ENCODE measurements at places on chromosomes 2 and 18. TPM values are rescaled to one million over a fixed set of nuclear protein-coding genes. Genes with fewer than 3 reads are reported as not detected.
A peak's percentile ranks its signal among the peaks of the same experiment; 100 is the strongest.

DNA sequence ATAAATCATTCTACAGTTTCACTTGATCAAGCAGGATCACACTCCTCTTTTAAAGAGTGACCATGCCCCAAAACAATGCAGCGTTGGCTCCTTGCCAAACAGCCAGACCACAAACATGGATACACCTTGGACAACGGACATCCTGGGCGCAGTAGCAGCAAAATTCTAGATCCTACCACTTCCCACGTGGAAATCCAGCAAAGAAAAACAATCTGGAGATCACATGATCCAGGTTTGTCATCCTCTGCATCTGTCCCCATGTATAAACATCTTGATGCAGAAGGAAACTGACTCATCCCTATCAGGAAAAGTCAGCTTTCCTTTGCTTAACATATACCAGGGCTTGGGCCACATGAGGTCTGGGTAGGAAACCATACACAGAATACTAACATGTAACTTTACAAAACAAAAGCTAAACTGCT, 53.1 kb downstream of the ZNF521 start:
- H3K4me3 ChIP-seq: no peak overlapping the region
- peaks cover 1% of the 10 kb centered on the region for H3K27me3 ChIP-seq
- no peak overlapping the region for H3K27ac ChIP-seq
- no peaks in the 10 kb centered on the region for H3K36me3 ChIP-seq

DNA sequence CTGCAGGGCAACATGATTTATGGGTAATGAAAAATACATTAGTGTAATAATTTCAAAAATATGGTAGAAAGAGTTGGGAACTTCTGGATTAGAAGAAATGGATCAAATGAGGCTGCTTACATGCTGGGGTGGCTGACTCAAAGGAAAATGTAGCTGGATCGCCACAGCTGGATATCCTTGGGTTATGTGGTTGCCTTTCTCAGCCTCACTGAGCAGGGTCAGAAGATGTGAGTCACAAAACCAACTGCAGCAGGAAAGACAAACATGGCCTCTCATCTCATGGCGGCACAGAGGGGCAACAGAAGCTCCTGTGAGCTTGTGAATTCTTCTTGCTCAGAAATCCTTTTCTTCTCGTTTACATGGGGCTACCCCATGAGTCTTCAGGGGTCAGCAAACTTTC, 317.1 kb upstream of the SPRED2 start:
- no peaks in the 10 kb centered on the region for H3K27me3 ChIP-seq
- H3K4me3 ChIP-seq: no peak overlapping the region
- H3K4me1 ChIP-seq: no peaks in the 10 kb centered on the region
- H3K36me3 ChIP-seq: no peaks in the 10 kb centered on the region

GRCh38 chr2:237020090-237020489, 65.6 kb upstream of the COPS8 start:
- H3K27ac ChIP-seq: no peak overlapping the region
- no peak for DNase-seq
- H3K36me3 ChIP-seq: no peaks in the 10 kb centered on the region
- H3K4me3 ChIP-seq: no peak overlapping the region

Gene GAL3ST2
- 0.93 TPM for total RNA-seq

- peak overlapping the region; percentile 93 for H3K27ac ChIP-seq
- DNase-seq: no peak
- H3K4me1 ChIP-seq: peaks cover 36% of the 10 kb centered on the region
- no peaks in the 10 kb centered on the region for H3K27me3 ChIP-seq
- peaks cover 5% of the 10 kb centered on the region for H3K36me3 ChIP-seq
- H3K4me3 ChIP-seq: peak overlapping the region; percentile 93
These were observed 1.3 kb downstream of the USP34 start for GRCh38 chr2:61469424-61470121.

- no peak overlapping the region for H3K4me3 ChIP-seq
- no peaks in the 10 kb centered on the region for H3K4me1 ChIP-seq
- DNase-seq: no peak
- no peak overlapping the region for H3K27ac ChIP-seq
These were observed 103.8 kb downstream of the TRIM43 start for GRCh38 chr2:95695613-95696012.

GRCh38 chr2:53827398-53828175, 32.2 kb downstream of the GPR75 start:
- H3K27me3 ChIP-seq: no peaks in the 10 kb centered on the region
- no peaks in the 10 kb centered on the region for H3K4me1 ChIP-seq

Gene FAM237A
- not detected for total RNA-seq

Gene RMDN2
- 2.1 TPM for total RNA-seq

DNA sequence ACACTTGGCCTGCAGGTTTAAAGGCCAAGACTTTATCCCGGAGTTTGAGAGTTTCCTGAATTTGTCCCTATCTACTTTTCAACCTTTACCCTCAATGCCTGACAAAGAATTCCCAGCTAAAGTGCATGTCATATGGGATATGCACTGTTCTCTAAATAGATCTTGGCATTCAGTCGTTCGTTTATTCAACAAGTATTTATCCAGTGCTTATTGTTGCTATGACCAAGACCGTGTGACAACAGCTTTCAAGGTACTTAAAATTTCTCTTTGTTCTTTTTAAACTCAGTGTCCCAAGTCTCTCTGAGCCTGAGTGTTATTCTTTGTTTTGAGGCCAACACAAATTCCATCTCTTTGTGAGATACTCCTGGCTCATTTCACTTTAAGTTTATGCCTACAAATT, 133.4 kb downstream of the RGPD3 start:
- peaks cover 3% of the 10 kb centered on the region for H3K4me1 ChIP-seq
- H3K27me3 ChIP-seq: peaks cover 2% of the 10 kb centered on the region
- no peaks in the 10 kb centered on the region for H3K36me3 ChIP-seq
- no peak for DNase-seq
- H3K4me3 ChIP-seq: no peak overlapping the region

Gene APOB
- total RNA-seq: not detected

- no peak overlapping the region for H3K4me3 ChIP-seq
- H3K27me3 ChIP-seq: no peaks in the 10 kb centered on the region
These were observed 30.9 kb downstream of the MREG start for GRCh38 chr2:215982465-215982875.

Gene SLC23A3
- 2.3 TPM for total RNA-seq

DNA sequence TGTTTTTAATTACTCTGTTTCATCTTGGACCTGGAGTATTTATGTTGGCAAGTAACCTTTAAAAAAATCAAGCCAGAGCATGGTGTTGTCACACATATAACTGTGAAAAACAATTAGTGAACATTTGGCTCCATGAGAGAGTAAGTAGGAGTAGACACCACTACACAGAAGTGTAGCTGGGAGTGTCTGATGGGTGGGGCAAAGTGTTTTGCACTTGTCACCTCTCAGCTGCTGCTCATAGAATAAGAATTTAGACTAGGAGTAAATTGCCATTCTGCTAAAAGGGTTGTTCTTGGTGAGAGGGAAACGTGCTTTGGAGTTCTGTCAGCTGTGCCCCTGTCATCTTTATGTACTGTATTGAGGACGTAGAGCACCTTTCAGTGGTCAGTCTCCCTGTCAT, 114.5 kb downstream of the TTC27 start:
- H3K27ac ChIP-seq: no peak overlapping the region
- no peak overlapping the region for H3K4me3 ChIP-seq
- peaks cover 47% of the 10 kb centered on the region for H3K36me3 ChIP-seq
- no peaks in the 10 kb centered on the region for H3K27me3 ChIP-seq
- no peak for DNase-seq

DNA sequence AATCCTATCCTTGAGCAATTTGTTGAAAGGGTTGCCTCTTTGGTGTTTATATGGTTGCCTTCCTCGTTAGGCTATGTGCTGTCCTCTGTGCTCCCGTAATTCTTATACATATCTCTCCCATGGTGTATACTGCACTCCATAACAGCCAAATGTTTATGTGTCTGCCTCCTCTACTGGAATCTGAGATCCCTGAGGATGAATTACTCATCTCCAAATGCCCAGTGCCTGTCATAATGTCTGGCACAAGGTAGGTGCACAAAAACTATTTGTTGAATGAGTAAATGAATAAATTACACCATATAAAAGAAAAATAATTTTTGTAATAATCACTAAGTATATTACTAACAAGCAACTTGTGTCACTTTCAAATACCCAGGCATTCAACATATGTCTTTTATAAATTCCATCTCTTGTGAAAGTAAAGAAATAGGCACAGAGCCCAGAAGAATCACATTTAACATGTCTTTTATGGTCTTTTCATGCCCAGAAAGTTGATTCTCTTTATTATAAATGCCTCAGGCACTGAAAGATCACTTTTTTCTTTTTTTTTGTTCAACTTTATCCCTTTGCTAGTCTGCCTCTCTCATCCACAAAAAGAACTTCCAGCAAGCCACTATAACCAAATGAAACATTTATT, 164.9 kb downstream of the CCDC148 start:
- no peak overlapping the region for H3K4me3 ChIP-seq
- H3K27ac ChIP-seq: no peak overlapping the region
- H3K4me1 ChIP-seq: no peaks in the 10 kb centered on the region
- H3K36me3 ChIP-seq: no peaks in the 10 kb centered on the region

Gene ALPP
- total RNA-seq: not detected

Gene NCKAP5
- not detected for total RNA-seq

Gene C2orf66
- not detected for total RNA-seq

GRCh38 chr2:72077702-72078169, 69.9 kb downstream of the CYP26B1 start:
- DNase-seq: no peak
- peaks cover 1% of the 10 kb centered on the region for H3K27me3 ChIP-seq
- no peaks in the 10 kb centered on the region for H3K36me3 ChIP-seq
- H3K4me1 ChIP-seq: no peaks in the 10 kb centered on the region

Gene C18orf63
- total RNA-seq: not detected

DNA sequence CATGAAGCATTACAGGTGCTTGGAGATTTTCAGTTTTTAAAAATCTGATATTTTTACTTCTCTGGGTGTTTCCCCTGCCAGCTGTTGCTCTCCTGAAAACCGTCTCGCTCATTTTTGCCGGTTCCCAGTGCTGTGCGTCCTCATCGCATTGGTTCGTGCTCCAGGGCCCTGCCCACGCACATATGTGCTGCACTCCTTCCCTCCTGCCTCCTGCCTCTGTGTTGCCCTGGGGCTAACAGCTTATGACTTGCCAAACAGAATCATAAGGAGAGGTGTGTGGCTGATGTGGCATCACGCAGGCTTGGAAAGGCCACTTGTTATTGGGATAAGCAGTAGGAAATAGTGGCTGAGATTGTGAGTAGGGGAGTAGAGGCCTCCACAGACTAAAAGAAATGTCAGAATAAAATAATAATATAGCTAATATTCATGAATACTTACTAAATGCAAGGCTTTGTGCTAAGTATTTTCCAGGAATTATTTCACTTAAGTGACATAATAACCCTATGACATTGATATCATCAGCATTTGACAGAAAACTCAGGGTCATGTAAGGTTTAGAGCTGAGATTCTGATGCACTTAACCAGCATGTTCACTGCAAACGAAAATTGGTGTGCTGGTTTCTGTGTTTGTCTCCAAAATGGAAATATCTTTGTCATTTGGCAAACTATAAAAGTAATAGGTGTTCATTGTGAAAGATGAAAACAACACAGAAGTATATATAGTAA, 53.5 kb downstream of the SLC4A1AP start:
- H3K36me3 ChIP-seq: no peaks in the 10 kb centered on the region
- H3K27me3 ChIP-seq: peaks cover 13% of the 10 kb centered on the region
- DNase-seq: peak; percentile 58
- H3K4me3 ChIP-seq: peak overlapping the region; percentile 25
- no peak overlapping the region for H3K27ac ChIP-seq

DNA sequence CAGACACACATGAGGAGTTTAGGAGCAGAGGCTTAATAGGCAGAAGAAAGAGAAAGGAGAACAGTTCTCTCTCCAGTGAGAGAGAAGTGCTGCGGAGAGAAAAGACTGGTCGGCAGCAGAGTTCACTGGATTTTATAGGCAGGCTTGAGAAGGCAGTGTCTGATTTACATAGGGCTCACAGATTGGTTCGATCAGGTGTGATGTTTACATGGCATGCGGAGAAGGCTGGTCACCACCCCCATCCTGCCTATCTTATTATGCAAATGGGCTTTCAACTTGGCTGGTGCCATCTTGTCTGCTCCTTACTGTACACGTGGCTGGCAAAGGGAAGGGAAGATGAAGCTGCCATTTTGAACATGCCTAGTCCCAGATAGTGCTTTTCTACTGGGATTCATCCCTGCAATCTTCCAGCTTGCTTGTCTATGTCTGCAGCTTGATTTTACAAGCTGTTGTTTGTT, 113.4 kb downstream of the AP1S3 start:
- peaks cover 3% of the 10 kb centered on the region for H3K27me3 ChIP-seq
- no peak overlapping the region for H3K27ac ChIP-seq
- no peak overlapping the region for H3K4me3 ChIP-seq
- H3K4me1 ChIP-seq: no peaks in the 10 kb centered on the region

All from activated CD4-positive, alpha-beta memory T cell treated with anti-CD3 and anti-CD28 coated beads for 36 hours (primary cell).